ENCODE measurements at places on chromosomes 1 and 21. TPM values are rescaled to one million over a fixed set of nuclear protein-coding genes. Genes with fewer than 3 reads are reported as not detected.

DNA sequence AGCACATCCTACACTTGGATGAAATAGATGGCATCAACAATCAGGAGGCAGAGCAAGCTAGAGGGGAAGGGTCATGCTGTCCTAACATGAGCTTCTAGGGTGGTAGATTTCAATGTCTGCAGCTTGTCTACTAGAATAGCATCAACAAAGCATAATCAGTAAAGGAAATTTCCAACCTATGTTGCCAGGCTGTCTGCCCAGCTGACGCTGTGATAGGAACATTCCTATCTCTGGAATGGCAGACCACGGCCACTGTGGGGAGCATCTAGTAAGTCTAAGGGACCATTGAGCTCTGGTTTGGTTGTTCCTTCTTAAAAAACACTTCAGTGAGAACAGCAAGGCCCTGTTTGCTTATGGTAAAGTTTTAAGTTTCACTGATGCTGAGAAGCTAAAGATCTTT lies 206.8 kb downstream of the PAPPA2 start:
- no peak for DNase-seq

DNA sequence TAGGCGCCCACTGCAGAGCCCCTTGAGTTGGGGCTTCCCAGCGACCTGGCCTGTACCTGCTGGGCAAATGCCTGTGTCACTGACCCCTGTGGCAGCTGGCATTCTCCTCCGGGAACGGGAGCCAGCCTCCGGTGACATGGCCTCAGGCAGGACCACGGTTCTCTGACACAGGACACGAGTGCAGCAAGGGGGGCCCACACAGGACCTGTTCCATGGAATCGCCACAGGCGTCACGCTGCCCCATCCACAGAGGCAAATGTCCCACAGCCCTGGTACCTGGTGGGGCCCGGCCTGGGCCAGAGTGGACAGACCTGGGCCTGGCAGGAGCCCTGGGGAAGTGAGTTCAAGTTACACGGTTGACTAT lies 2.6 kb downstream of the ITGB2 start:
- DNase-seq: no peak

- no peak for DNase-seq
Measured at GRCh38 chr1:33599516-33600115, 127.2 kb downstream of the ZSCAN20 start.

DNA sequence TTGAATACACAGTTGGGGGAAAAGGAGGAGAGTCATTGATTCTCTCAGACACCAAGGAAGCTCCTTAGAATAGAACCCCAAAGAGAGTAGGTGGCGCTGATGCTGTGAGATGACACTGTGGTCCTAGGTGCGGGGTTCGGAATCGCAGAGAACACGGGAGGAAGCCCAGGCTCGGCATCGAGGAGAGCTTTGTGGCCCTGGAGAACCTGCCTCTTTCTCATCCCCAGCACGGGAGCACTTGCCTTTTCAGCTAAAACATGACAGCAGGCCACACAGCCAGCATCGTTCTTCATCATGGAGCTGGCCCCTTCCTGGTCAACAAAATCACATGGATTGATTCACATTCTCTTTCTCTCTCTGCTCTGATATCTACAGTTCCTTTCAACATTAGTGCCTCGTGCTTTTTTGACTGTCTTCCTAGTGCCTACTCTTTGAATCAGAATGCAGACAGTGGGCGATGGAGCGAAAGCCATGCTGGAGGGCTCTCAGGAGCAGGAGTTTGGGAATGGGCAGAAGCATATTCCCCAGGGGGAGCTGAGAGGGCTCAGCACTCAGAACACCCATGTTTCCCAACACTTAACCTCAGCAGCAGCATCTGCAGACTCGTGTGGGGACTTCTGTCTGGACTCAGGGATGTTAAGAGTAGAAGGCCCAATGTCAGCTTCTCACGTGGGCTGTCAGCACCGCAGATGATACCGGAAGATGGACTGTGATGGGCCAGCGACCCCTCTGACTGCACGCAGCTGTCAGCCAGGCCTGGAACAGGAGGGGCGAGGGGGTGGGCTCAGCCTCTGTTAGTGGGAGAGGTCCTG lies 539.4 kb downstream of the KIF26B start:
- no peak for DNase-seq

DNA sequence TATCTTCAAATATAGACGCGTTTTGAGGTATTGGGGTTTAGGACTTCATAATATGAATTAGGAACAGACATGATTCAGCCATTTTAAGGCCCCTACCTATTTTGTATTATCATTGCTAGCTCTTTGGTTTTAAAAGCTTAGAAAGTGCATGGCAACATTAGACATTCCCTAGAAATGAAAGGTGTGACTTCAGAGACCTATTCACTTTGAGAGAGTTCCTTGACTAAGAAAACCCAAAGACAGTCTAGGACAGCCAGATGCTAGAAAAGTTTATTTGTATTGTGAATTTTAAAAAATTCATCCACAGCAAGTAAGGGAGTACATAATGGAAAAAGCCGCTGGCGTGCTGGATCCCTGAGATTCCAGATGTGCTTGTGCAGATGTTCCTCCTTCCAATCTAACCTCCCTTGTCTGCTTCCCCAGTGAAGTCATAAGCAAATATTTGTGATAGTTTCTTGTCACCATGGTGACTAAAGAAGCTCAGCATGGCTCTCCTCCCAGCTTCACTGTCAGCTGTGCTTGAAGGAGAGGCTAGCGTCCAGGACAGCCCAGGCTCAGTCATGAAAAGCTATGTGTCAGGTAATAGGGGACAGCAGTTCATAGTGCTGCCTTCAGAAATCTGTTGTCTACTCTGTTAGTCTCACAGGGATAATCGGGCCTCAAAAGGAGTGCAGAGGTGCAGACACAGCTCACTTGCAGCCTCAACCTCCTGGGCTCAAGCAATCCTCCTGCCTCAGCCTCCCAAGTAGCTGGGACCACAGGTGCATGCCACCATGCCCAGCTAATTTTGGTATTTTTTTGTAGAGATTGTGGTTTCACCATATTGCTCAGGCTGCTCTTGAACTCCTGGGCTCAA lies 34.8 kb downstream of the KPNA6 start:
- DNase-seq: peak; percentile 76

DNA sequence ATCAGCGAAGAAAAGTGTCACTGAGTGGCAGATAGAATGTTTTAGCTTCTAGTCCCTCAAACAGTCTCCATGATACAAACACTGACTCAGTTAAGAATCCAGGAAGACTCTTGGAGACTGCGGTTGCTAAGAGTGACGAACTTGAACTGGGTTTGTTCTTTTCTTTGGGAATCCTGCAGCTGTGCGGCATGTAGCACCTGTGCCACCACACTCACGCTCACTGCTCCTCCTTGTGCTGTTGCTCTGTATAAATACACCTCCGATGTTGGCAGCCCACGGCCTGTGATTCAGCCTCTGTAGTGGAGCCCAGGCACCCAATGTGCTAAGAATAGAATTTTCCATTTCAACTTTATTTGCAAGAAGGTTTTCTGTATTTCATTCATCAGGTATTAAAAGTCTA lies 5.5 kb upstream of the PPIE start:
- no peak for DNase-seq

- no peak for DNase-seq
Measured at GRCh38 chr21:20652846-20653245, 345.4 kb upstream of the NCAM2 start.

DNA sequence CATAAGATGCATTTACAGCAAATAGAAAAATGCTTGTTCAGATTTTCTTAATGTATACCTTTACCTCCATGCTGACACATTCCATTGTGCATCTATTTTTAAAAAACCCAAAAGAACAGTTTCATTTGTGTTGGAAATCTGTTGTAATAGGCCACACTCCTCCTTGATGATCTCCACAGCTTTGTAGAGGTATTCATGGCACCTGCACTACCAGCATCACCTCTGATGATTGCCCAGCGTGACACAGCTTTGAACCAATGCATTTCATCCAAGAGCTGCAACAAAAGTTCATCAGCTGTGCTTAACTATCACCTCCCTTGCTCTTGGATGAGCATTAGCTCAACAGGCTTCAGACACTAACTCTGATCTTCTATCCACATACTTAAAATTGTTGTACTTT lies 8.2 kb downstream of the DYNLT5 start:
- no peak for DNase-seq

DNA sequence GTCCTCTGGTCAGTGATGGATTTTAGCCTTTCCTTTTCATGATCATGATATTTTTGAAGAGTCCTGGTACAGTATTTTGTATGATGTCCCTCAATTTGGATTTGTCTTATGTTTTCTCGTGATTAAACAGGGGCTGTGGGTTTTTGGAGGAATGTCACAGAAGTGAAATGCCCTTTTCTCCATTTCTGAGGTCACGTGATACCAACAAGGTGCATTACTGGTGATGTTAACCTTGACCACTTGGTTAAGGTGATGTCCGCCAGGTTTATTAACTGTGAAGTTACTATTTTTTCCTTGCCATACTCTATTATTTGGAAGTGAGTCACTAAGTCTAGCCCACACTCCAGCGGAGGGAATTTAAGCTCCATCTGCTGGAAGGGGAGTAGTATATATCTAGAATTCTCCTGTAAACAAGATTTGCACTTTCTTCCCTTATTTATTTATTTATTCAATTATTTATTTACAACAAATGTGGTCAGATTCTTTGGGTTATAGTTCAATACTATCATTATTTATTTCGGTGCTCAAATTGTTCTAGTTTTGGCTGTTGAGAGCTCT lies 123.4 kb downstream of the HIVEP3 start:
- DNase-seq: no peak

DNA sequence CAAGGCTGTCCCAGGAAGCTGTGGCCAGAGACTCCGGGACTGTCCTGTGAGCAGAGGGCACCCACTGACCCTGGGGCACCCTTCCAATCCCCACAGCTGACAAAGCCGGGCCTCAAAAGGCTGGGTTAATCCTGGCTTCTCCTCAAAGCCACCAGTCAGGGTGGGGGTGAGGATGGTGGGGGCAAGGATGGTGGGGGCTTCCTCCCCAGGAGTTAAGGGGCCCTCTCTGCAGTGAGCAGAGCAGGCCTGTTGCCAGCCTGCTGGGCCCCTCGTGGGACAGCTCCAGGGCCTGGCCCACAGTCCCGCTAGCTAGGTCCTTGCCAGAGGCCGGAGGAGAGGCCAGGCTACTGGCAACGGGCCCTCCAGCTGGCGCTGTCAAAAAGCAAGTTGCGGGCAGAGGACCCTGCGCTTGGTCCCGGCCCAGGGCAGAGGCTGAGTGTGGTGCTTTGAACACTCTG lies 37.9 kb upstream of the CCDC27 start:
- DNase-seq: peak; percentile 56

DNA sequence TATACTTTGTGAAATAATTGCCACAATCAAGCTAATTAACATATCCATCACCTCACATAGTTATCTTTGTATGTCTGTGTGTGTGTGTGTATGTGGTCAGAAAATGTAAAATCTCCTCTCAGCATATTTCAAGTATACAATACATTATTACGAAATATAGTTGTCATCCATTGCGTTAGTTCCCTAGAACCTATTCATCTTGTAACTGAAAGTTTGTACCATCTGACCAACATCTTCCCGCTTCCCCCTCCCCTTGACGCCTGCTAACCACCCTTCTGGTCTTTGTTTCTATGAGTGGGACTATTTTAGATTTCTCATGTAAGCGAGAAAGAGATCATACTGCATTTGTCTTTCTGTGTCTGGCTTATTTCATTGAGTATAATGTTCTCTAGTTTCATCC lies 455.3 kb downstream of the KCNT2 start:
- no peak for DNase-seq

DNA sequence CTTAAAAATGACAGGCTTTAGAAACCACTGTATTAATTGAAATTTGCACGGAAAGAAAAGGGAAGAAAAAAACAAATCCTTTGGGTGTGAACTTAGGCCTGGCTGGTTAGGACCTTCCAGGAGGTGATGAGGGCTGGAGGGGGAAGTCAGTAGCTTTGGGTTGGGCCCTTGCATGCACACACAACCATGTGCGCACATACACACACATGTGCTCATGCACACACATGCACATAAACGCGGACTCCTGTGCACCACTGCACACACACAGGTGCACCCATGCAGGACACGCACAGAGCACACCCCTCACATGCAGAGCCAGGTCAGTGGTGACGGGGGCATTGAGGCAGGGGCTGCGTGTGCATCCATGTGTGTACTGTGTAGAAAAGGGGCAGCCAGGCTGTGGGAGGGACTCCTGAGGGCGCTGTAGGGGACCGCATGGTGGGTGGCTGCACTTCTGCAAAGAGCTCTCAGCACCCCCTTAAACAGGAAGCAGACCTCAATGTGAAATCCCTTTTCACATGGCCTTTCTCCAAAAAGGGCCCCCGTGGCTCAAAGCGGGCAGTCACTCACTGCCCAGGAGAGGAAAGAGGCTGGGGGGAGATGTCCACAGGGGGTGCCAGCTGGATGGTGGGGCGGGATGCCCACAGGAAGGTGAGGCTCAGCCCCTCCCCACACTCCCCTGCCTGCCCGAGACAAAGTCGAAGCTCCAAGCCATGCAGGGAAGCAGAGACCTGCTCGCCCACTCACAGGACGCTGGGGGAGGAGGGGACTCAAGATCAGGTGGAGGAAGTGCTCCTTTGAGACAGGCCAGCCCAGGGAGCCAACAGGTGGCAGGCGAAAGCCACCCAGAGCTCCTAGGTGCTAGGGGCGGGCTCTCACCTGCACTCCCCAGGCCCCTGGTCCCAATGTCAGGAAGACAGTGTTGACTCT lies 95.2 kb downstream of the ITPKB start:
- DNase-seq: peak; percentile 11

DNA sequence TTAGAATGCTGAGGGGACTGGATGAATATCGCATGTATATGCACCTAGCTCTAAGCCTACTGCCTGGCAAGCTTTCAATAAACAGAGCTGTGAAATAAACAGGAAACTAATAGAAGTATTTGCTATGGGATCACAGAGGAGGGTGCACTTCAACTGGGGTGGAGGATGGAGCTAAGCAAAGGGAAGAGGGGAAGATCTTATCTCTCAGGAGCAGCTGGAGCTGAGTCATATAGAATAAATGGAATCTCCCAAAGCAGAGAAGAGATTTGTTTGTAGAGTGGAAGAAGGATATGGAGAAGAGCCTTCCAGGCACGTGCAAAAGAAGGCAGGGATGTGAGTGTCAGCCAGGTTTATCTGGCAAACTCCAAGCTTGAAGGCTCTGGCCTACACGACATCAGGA lies 17.0 kb upstream of the KCNA10 start:
- DNase-seq: no peak

- no peak for DNase-seq
Measured at GRCh38 chr1:109751531-109752260, 10.9 kb upstream of the GSTM3 start.

Gene OR2L5
- not detected for polyA plus RNA-seq

Gene PGM1
- polyA plus RNA-seq: 11.9 TPM

Gene GABRD
- polyA plus RNA-seq: 6.6 TPM

Gene PRAMEF1
- polyA plus RNA-seq: not detected

Gene PRDX6
- 434 TPM for polyA plus RNA-seq

Gene CCDC27
- polyA plus RNA-seq: not detected

Gene TNFSF18
- not detected for polyA plus RNA-seq

Gene MYCL
- 0.07 TPM for polyA plus RNA-seq

Gene INSRR
- 0.22 TPM for polyA plus RNA-seq

Gene ANKRD35
- 0.55 TPM for polyA plus RNA-seq

Gene SPATA1
- polyA plus RNA-seq: 0.48 TPM

Gene LIPI
- polyA plus RNA-seq: not detected

Data from adrenal gland (tissue), 19 donors.